ENCODE measurements at places on chromosomes 5 and 9.

DNA sequence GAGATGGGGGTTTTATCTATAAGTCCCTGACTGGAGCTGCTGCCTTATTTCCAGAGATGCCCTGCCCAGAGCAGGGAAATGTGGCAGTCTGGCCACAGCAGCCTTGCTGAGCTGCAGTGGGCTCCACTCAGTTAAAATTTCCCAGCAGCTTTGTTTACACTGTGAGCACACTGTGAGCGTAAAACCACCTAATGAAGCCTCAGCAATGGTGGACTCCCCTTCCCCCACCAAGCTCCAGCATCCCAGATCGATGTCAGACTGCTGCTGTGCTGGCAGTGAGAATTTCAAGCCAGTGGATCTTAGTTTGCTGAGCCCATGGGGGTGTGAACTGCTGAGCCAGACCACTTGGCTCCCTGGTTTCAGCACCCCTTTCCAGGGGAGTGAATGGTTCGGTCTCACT, 208.7 kb upstream of the RAI14 start:
- no peak for DNase-seq

- DNase-seq = peak; percentile 95
These were observed 162.0 kb downstream of the C9orf50 start for GRCh38 chr9:129458663-129459546.

DNA sequence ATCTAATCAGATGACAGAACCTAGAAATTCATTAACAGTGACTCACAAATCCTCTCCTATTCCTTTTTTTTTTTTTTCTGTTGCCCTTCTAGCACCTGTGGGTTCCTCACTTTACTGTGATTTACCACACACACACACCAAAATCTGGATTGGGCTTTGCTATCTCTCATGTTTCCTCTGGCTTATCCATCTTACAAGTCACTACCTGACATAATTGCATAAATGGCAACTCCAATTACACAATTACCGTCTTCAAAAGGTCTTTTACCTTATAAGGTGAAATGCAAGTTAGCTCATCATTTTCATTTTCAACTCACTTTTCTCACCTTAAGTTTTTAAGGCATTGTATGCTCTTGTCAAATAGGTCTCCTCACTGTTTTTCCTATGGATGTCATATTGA, 426.3 kb upstream of the MEF2C start:
- no peak for DNase-seq

DNA sequence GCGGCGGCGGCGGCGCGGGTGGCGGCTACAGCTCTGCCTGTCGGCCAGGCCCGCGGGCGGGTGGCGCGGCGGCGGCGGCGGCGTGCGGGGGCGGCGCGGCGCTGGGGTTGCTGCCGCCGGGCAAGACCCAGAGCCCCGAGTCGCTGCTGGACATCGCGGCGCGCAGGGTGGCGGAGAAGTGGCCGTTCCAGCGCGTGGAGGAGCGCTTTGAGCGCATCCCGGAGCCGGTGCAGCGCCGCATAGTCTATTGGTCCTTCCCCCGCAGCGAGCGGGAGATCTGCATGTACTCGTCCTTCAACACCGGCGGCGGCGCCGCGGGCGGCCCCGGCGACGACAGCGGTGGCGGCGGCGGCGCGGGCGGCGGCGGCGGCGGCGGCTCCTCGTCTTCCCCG, 296 bp downstream of the ZSWIM6 start:
- no peak for DNase-seq

DNA sequence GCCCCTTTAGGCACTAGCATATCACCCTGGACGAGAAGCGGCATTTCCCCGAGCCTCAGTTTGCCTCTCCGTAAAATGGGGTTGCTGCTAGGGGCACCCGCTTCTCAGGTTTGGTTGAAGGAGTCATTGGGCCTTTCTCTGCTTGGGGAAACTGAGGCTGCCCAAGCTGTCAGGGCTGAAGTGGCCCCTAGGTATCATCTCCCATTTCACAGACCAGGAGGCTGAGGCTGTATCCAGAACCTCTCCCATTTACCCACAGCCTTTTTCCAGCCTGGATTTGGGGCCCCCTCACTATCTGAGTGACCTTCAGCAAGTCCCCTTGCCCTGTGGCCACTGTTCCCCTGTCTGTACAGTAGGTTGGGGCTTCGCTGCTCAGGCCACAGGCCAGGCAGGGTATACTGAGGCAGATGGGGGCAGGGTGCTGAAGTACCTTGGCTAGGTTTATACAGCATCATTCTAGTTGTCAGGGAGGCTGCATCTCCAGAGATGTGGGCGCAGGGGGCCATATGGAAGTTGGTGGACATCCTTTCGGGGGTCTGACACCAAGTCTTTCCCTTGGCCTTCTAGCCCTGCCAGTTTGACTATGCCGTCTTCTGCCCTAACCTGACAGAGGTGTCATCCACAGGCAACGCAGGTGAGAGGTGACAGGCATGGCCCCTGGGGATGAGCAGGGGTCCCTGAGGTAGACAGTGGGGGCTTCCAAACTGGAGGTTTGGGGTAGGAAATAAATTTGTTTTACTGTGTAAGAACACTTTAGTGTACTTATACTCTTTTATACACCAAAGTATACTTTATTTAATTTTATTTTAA, 7.9 kb downstream of the FPGS start:
- DNase-seq = no peak

GRCh38 chr9:89635816-89636215, 31.0 kb downstream of the GADD45G start:
- DNase-seq = no peak

DNA sequence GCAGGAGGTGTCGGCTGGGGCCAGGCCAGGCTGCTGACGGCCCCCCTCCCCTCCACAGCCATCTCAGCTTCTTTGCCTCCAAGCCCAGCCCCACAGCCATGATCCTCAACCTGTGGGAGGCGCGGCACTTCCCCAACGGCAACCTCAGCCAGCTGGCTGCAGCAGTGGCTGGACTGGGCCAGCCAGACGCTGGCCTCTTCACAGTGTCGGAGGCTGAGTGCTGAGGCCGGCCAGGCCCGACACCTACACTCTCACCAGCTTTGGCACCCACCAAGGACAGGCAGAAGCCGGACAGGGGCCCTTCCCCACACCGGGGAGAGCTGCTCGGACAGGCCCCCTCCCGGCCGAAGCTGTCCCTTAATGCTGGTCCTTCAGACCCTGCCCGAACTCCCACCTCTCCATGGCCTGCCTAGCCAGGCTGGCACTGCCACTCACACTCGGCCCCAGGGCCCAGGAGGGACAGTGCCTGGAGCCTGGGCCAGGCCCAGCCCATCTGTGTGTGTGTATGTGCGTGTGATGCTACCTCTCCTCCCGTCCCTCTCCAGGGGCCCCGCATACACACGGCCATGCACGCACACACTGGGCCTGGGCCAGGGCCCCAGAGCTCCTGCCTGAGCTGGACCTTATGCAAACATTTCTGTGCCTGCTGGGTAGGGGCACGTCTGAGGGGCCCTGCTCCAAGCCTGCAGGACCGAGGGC, 19.3 kb downstream of the HK3 start:
- no peak for DNase-seq

- no peak for DNase-seq
These were observed 1.4 kb downstream of the NRG2 start for GRCh38 chr5:140041492-140042392.

DNA sequence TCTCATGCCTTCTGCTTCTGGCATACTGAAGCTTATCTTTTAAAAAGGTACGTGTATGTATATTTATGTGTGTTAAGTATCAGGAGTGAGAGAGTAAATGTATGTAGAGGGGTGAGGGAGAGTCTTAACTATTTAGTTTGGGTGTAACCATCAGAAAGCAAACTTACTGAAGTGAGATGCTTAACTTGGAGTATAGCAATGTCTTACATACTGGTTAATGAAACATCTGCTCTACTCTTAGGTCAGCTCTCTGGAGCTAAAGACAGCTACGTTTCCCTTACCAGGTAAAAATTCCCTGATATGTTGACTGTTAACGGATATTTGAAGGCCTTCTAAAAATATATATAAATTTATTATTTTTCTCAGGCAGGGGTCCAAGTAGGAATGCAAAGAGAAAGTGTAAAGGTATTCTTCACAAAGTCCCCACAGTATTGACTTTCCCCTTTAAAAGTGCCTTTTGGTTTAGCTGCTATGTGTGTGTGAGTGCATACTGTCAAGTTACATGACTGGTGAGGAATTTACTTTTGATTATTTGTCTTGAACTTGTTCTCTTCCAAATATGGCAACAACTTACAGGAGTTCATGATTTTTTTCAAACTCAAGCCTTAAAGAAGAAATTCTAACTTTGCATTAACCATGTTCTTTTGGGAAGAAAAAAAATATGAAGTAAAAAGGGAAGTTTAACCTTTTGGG, 12.3 kb upstream of the C5orf24 start:
- no peak for DNase-seq

DNA sequence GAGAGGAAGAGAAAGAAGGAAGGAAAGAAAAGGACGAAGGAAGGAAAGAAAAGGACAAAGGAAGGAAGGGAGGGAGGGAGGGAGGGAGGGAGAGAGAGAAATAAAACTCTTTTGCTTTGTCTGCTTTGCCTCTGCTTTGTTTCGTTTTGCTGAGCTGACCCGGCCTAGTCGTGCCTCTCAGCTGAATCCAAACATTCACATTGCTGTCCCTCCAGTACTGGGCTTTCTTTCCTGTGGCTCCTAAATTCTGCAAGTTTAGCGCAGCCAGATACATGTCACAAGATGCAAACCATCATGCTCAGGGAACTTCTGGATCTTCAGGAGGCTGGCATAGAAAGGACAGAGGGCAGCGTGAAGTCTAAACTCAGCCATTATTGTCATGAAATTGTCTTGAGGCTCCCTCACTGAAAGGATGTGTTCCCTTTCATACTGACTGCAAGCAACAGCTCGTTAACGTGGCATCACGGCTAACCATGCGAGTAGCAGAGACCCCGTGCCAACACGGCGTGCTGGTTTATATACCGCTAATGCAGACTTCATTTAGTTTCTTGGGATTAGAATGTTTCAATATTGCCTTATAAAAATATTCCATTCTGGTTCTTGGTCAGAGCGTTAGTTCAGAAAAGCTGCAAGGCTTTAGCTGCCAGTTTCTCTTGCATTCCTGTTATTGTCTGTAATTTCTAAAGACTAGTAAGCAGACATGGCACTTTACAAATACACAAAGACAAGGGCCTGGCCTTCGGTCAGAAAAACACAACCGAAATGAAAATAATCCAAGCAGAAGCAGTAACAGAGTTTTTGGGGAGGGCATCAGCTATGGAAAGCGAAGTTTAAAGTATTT, 94.2 kb downstream of the TMEM174 start:
- no peak for DNase-seq

DNA sequence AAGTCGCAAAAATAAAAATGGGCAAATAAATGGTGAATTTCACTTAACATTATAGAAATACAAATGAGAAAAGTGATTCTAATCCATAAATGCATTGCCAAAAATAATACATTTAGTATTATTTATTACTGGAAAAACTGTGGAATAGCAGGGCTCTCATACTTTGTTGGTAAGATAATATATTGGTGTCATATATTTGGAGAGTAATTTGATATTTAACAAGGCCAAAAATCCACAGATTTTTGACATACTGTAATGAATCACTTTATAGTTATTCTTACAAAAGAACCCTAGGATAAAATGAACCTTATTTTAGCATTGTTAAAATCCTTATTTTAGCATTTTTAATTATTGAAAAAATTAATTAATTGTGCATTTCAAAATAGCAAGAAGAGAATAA, 397.2 kb upstream of the DAB2 start:
- DNase-seq = no peak

- no peak for DNase-seq
These were observed 69.5 kb downstream of the EHMT1 start for GRCh38 chr9:137688261-137688660.

DNA sequence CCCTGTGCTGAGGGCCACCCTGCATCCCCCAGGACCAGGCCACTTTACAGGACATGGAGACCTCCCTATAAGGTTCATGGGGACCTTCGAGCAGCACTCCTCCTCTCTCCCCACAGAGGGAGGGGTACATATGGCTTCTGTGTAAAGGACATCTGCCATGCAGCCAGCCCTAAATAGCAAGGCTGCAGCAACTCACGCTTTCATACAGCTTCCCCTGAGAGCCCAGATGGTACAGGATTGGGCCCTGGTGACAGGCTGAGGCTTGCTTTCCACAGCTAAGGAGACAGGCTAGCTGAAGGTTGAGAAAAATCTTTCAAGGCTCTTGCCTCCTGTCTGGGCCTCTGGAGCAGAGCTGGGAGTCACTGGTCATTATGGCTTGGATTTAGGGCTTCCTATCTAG, 147.0 kb upstream of the ZNF366 start:
- DNase-seq = no peak

GRCh38 chr5:32261198-32261597, 51.5 kb downstream of the MTMR12 start:
- no peak for DNase-seq

- DNase-seq = no peak
These were observed 41.0 kb upstream of the SEMA4D start for GRCh38 chr9:89538871-89539270.

DNA sequence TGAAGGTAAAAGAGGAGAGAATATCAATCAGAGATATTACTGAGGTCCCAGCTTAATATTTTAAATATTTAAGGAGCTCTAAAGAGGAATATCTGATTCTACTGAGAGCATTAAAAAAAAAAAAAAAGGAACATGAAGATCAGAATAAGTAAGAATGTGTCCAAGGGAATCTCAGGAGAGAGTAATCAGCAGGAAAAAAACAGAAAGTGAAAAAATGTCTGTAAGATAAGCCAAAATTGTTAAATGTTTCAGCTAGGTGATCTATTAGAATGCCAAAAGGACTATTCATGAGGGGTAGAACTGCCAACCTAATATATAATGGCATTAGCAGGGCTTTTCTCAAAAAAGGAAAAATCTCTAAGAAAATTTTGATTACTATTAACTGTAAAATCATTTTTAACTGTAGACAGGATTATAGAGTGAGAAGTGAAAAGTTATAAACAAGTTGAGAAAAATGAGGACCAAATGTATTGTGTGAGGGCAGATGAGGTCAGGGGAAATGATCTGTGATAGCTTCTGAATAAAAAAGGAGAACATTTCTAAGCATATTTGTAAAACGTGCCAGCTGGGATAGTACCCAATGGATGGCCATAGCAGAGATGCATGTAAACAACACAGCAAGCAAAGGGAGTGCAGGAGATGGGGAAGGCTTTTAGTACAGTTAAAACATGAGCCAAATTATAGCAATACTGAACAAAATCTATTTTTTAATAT, 9.4 kb upstream of the RHOBTB3 start:
- DNase-seq = no peak

DNA sequence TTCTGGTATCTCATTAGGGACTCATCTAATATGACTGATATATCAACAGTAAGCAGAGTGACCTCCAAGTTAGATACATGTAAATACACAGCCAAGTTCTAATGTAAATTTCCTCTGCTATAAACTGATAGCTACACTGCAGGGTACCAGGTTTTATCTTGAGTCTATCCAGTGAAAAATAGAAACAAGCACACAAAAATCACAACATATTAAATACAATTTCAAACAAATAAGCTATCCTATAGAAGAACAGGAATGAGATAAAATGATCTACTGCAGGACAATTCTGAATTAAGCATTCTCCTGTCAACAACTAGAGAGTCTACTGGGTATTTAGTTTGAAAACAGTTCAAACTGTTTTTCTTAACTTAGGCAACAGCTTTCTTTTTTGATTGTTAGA, 42.7 kb downstream of the NR3C1 start:
- DNase-seq = no peak

Measured in hematopoietic multipotent progenitor cell (in vitro differentiated cells).